ENCODE measurements at places on chromosomes 6 and 20.
A peak's percentile ranks its signal among the peaks of the same experiment; 100 is the strongest.

DNA sequence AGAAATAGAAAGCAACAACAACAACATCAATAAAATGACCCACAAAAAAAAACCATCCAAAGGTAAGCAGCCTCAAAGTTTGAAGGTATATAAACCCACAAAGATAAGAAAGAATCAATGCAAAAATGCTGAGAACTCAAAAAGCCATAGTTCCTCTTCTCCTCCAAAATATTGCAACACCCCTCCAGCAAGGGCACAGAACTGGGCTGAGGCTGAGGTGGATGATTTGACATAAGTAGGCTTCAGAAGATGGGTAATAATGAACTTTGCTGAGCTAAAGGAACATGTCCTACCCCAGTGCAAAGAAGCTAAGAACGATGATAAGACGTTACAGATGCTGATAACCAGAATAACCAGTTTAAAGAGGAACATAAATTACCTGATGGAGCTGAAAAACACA, 188.8 kb upstream of the BTBD3 start:
- DNase-seq: no peak

GRCh38 chr6:167350731-167351655, 26.1 kb downstream of the TTLL2 start:
- peak; percentile 75 for DNase-seq

GRCh38 chr20:17786221-17786718, 86.5 kb downstream of the BANF2 start:
- no peak for DNase-seq

GRCh38 chr20:25543068-25543467, 42.3 kb downstream of the NINL start:
- DNase-seq: no peak

GRCh38 chr6:29502597-29502996, 14.8 kb upstream of the MAS1L start:
- no peak for DNase-seq

- DNase-seq: no peak
These were observed 107.9 kb upstream of the IYD start for GRCh38 chr6:150260931-150261330.

- no peak for DNase-seq
These were observed 20.5 kb downstream of the NPEPL1 start for GRCh38 chr20:58712806-58713731.

- no peak for DNase-seq
These were observed 677.6 kb downstream of the KIF16B start for GRCh38 chr20:15895560-15896084.

DNA sequence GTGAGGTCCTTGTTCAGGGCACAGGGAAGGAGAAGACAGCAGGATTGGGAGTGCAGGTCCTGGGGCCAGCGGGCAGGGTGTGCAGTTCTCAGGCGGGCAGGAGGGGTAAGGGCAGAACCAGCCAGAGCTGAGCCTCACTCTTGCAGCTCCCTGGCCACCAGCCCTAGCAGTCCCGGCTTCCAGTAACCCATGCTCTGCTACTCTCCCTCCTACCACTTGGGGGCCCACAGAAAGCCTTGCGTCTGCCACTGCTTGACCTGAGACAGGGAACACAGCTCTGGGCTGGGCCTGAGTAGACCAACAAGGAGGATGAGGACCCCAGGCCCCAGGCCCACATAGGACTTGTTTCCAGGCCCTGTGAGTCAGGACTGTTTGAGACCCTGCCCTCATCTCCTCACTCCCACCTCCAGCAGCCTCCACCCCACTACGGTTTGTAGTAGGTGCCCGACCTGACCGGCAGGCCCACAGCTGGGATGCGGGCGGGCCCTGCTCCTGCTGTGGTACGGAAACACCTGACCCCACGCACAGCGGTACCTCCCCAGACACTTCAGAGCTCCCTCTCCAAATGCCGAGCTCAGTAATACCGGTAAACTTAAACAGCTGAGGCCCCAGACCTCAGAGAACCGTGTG, 39.2 kb downstream of the KCNK5 start:
- no peak for DNase-seq

GRCh38 chr6:18343741-18344140, 43.4 kb upstream of the RNF144B start:
- no peak for DNase-seq

- no peak for DNase-seq
These were observed 194.7 kb downstream of the PKHD1 start for GRCh38 chr6:51892750-51893149.

DNA sequence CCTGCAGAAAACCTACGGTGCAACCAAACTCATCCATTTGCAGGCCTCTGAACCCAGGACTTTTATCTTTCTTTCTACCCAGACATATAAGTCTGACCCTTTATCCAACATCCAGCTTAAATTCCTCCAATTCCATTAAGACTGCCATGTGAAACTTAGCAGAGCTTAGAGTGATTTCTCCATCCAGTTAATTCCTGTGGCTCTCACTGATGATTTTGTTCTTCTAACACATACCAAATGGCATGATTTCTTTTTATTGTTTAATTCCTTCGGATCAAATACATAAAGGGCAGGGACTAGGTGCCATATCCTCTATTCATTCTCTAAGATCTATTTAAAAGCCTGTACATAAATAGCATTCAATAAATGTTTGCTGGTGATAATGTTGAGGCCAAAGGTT, 92.9 kb downstream of the TASP1 start:
- no peak for DNase-seq

- no peak for DNase-seq
These were observed 37.1 kb downstream of the PPP1R16B start for GRCh38 chr20:38842558-38842981.

DNA sequence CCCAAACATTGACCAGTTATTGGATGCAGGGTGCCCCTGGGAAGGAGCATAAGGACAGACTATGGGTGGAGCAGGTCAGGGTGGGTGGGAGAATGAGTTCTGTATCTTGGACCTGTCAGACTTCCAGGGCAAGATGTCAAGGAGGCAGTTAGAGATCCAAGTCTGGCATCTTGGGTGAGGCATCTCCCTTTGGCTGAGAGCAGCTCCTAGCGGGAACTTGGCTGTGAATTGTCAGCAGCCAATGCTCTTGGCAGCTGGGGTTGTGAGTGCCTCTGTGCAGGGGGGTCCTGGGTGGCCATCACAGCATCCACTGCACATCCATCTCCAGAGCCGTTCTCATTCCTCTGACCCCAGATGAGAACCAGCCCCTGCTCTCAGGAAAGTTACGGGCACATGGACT, 117.0 kb upstream of the MYL9 start:
- no peak for DNase-seq

GRCh38 chr6:2021713-2022125, 223.7 kb downstream of the GMDS start:
- DNase-seq: no peak

DNA sequence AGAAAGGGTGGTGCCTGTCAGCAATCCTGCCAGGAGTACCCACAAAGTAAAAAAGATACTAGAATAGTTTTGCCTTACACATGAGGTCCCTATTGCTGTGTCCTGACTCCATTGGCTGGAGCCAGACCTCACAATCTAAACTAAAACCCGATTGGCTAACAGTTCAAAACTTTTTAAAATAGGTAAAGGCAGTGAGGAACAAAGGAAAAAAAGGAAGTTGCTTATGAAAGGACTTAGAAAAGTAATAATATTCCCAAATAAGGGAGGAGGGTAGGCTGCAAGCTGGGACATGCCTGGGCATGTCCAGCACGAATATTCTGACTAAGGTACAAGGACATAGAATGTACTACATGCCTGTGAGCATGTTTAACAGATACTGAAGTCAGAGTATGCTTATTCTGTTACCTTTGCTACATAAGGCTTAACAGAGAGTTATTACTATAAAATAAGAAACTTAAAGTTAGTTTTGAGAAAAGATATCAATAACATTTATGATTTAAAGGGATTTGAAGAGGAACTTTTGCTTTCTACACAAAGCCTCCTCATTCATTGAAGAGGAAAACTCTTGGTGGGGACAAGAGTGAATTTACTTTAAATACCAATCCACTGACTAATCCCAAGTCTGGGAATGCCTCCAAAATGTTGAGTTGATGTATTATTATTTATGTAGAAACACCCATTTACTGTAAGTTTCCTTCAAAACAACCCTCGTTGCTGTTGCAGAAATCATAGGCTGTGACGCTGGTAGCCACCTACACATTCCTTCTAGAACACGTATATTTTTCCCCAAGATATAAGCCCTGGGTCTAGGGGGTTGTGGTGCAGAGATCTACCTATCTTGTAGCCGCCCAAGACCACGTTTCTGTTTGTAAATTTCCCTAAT, 8.2 kb upstream of the MTHFD1L start:
- no peak for DNase-seq

DNA sequence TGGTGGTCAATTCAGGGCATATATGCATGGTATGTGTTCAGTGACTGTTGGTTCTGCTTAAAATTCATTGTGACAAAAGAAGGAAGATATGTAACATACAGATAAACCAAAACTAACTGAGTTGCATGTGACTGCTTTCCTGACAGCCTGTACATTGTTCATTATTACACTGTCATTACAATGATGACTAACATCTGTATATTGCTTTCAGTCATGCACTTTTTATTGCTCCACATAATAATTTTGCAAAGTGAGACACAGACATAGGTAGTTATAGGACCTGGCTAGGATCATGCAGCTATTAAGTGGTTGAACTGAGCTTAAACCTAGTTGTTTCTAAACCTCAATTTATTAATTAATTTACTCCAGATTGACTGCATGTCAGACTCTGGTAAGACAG, 703.2 kb downstream of the HDGFL1 start:
- no peak for DNase-seq

DNA sequence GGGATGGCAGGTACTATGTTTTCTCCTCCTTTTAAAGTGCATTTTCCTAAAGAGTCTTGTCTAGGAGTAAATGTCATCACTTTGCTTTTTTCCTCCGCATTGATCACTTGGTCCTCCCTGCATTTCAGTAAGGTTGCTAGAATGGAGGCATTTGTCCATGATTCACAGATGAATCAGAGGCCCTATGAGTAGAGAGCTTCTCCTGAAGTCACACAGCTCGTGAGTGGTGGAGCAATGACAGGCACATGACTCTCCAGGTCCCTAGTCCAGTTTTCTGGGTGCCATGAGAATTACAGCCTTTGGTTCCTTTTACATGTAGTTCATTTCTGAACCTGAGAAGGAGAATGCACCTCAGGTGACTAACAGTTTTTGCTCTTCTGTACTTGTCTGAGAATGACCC, 50.5 kb downstream of the HLA-A start:
- DNase-seq: no peak

DNA sequence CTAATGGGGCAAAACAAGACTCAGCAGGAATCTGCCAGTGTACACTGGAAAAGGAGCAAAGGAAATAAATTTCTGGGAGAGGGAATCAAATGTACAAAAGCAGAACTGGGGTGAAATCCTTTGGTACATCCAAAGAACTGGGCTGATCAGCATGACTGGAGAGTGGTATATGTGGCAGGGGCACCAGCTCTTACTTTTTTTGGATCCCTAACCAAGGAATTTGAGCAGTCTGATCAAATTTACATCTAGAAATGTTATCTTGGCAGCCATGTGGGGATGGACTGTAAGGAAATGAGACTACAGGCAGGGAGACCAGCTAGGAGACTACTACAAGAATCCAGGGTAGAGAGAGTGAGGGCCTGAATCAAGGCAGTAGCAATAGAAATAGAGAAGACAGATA, 1.2 kb upstream of the ZSCAN31 start:
- no peak for DNase-seq

- no peak for DNase-seq
These were observed 305.5 kb downstream of the FOXC1 start for GRCh38 chr6:1915226-1915625.

GRCh38 chr6:70663881-70664466, 3.7 kb upstream of the SMAP1 start:
- DNase-seq: no peak

GRCh38 chr20:19945732-19946670, 71.2 kb upstream of the NAA20 start:
- no peak for DNase-seq

DNA sequence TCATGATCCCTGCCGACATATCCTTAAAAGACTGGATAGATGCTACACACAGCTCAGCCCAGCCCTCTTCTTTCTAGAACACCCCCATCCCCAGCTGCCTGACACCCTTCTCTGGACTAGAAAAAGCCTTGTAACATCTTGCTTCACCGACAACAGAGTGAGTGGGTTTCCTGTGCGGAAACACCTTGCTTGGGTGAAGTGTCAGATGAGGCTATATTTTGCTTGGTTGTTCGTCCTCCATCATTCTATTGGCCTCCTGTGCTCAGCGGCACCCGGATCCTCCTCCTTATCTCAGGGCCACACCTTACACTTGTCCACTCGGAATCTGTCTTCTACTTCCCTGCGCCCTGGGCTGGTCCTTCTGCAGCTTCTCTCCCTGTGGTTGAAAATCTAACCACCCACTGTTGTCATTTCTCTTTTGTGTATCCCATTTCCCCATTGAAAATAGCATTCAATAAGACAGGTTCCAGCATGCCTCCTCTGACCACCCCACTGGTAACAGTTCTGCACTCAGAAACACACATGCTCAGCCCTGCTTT, 101.3 kb upstream of the MLN start:
- DNase-seq: no peak

- no peak for DNase-seq
These were observed 39.9 kb downstream of the YTHDF1 start for GRCh38 chr20:63176034-63176426.

DNA sequence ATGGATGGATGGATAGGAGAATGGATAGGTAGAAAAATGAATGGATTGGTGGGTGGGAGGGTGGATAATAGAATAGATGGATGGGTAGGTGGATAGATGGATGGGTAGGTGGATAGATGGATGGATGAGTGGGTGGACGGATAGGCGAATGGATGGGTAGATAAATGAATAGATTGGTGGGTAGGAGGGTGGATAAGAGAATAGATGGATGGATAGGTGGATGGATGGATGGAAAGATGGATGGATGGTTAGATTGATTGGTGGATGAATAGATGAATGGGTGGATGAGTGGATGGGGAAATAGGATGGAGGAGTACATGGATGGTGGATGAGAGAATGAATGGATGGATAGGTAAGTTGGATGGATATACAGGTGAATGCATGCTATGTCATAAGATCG, 110.5 kb downstream of the CEBPB start:
- DNase-seq: no peak

DNA sequence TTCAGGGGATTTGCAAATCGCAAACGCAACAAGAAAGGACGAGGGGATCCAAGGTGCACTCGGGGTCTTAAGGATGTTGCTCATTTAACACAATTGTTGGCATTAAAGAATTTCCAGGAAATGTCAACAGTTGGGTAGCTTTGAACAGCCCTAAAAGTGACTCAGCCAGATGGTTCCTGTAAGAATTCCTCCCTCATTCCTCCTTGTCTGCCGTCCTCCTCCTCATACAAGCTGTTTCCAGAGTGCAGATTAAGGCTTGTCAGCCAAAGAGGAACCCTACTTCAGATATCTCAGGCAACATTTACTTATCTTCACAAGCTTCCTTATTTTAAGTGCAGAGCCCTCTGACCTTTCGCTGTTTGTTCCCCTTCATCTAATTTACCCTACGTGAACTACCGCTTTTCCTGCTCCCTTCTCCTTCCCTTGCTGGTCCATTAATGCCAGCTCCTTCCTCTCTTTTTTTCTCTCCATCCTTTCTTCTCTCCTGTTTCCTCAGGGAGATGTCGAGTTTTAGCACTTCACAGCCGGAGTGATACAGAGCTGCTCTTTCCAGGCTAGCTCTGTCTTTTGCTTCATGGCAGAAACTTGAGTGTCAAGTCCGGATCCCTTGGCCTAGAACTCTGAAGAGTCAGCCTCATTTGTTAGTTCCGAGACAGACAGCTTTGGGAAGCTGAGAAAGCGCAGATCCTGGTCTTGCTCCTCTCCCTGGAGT, 26.1 kb upstream of the TBC1D7 start:
- DNase-seq: no peak

GRCh38 chr20:4750381-4750780, 28.7 kb downstream of the PRND start:
- DNase-seq: no peak

GRCh38 chr6:36757206-36757605, 59.6 kb downstream of the RAB44 start:
- DNase-seq: peak; percentile 40
